ENCODE measurements at places on chromosomes 4 and X.

GRCh38 chrX:120677004-120677652 lies 47.3 kb upstream of the C1GALT1C1 start:
- no peak for DNase-seq

GRCh38 chrX:47172971-47173792 lies 20.4 kb upstream of the UBA1 start:
- DNase-seq, result no peak

DNA sequence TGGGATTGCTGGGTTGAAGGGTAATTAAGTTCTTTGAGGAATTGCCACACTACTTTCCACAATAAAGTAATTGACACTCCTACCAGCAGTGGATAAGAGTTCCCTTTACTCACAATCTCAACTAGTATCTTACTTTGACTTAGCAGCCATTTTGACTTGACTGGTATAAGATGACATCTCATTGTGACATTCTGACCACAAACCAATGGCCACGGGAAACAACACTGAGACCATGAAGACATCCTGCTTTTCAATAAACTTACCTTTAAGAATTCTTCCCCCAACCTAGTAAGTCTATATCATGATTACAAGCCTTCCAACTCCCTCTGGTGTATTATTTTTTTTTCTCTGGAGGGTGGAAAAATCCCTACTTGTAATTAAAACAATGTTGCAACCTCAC lies 66.9 kb upstream of the WDR1 start:
- no peak for DNase-seq

DNA sequence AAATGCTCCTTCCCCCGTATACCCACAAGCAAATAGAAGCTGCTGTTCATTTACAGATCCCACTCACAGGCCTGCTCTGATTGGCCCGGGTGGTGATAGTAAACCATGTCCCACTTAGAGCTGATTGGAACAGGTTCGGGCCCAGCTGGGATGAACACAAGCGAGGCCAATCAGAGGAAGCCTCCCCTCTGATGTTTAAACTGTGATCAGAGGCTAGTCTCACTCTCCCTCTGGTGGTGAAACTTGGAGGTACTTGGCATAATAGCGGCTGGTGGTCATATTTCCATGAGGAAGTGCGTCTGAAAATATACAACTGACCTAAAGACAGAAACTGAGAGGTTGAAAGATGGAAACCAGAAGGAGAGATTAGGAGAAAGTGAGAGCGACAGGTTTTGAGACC lies 51.5 kb upstream of the TRPC3 start:
- peak; percentile 44 for DNase-seq

DNA sequence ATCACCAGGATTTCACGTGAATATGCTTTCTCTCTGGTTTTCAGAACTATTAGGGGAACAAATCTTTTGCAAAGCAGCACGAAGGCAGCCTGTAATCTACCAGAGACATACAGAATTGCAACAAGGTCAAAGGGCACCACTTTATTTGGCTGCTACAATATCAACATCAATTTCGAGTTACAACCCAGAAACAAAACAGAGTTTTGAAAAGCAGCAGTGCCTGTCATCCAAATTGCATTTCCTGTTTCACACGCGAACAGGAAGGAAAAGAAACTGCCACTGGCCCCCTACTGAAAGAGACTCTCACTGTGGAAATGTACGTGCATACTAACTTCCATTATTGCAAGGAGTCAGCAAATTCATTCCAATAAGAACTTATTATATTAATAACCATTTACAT lies 17.1 kb upstream of the C1QTNF7 start:
- no peak for DNase-seq

GRCh38 chr4:172207258-172207657 lies 394.1 kb downstream of the GALNTL6 start:
- no peak for DNase-seq

- DNase-seq, result no peak
These were observed 76.8 kb downstream of the CFAP299 start for GRCh38 chr4:80412322-80412721.

DNA sequence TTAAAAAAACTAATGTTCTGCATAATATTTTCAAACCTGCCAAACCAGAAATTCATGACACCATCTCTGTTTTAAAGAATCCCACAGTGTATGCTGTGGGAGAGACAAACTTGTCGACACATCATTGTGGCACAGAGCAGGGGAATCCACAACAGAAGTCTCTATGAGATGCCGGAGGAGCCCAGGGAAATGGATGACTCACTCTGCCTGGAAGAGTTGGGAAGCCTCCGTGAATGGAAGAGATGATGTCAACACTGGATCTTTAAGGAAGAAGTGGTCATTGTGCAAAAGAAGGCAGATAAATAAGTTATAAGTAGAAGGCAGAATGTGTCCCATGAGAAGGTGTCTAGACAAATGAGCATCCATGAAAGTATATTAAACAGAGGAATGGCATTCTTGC lies 595.1 kb downstream of the RAB28 start:
- DNase-seq, result no peak

GRCh38 chr4:154137320-154137905 lies 348.5 kb upstream of the SFRP2 start:
- no peak for DNase-seq

- no peak for DNase-seq
These were observed 55.3 kb downstream of the APLN start for GRCh38 chrX:129599499-129599898.
